ENCODE measurements at places on chromosomes 11 and 22.

DNA sequence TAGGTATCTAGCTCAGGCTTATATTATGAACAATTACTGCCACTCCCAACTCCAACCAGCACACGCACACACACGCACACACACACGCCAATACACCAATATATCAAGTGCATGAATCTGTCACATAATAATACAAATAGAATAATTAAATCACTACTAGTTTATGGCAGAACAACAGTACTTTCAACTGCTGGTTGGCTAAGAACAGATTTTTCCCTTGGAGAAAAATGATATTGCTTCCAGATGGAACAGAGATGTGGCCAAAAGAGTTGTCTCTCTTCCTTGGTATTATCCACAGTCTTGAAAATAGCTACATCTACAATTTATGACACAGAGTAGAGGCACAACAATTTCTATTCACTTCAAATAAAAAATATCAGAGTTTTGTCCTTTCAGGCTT, 538.3 kb upstream of the FAT3 start:
- DNase-seq = no peak

- no peak for DNase-seq
These were observed 13.8 kb downstream of the PAMR1 start for GRCh38 chr11:35511666-35512065.

DNA sequence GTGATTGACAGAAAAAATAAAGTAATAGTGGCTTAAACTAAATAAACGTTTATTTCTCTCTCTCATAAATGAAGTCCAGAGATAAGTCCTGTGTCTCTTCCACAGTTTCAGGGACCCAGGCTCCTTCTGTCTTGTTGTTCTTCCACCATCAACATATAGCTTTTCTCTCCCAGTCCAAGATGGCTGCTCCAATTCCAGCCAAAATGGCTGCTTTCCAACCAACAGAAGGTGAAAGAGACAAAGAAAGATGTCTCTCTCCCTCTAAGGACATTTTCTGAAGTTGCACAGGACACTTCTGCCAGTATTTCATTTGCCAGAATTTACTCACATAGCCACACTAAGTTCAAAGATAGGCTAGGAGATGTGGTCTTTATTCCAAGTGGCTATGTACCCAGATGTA, 9.4 kb upstream of the PLEKHB1 start:
- no peak for DNase-seq

- no peak for DNase-seq
These were observed 10.6 kb downstream of the TSPAN32 start for GRCh38 chr11:2312232-2313042.

- no peak for DNase-seq
These were observed 550.7 kb downstream of the ETS1 start for GRCh38 chr11:128036556-128037093.

GRCh38 chr11:110169738-110170137, 76.5 kb downstream of the ZC3H12C start:
- DNase-seq = peak; percentile 60

DNA sequence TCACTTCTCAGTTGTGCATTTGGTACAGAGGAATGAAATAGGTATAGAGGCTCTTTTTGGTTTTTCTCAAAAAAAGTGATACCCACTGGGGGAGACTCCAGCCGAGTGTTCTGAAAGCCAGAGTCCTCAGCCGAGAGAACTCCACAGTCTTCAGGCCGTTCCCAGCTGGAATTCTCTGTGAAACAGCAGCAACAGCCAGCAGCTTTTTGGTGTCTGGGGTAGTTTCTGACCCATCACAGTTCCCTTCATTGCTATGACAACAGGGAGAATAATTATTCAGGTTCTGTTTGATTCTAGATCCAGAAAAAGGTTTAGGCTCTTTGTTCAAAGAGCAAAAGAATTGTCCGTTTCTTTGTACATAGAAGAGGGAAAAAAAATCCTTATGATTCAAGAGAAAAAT, 84.6 kb downstream of the C22orf31 start:
- no peak for DNase-seq

- DNase-seq = no peak
These were observed 12.2 kb upstream of the PIM3 start for GRCh38 chr22:49948116-49948957.

DNA sequence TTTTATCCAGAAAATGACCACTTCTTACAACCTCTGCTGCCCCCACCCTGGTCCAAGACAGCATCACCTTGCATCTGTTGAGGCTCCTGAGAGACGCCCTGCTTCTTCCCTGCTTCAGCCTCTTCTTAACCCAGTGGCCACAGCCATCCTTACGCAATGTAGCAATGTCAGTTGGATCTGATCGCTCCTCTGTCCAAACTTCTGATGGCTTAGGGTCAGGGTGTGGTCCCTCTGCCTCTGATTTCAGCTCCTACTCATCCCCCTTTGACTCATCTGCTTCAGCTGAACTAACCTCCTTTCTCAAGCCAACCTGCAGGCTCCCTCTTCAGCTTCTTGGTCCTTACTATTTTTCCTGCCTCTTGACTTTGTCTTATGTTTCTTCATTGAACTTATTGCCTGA, 280.8 kb downstream of the KIRREL3 start:
- DNase-seq = no peak

DNA sequence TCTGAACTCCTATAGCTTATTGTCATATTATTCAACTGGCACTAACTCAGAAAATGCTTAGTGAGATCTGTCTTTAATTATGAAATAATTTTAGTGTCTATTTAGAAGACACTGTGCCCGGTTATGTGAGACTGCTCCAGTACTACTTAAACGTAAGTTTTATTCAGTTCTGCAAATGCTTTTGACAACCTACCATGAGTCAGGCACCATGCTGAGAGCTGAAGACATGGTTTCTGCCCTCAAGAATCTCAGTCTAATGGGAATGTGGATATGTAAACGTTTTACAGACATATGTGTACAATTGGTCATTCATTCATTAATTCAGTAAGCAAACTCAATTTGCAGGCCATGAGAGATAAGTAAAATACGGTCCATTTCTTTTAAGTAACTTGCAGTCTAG, 40.0 kb downstream of the DCUN1D5 start:
- DNase-seq = no peak

DNA sequence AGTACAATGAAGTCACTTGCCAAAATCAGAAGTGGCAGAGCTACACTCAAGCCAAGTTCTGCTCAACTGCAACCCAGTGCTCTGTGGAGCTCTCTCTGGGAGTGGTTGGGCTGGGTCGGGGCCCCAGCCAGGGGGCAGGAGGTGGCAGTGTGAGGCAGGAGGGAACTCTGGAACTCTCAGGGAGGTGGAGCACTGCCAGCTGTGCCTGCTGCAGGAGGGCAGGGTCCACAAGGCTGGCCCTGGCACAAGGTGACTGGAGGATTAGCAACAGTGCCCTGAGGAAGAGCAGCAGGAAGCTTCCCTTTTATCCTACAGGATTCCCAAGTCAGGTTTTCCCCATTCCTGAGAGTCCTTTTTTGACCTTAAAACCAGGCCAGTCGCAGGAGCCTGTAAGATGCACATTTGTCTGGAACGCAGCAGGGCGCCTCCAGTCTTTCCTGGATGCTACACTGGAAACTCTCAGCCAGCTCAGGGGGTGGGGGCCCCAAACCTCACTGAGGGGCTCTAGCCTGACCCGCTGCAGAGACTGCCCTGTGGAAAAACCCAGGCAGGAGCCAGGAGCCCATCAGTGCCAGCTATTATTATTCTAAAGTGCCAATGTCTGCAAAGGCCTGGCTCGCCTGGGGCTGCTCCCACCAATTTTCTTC, 31.8 kb downstream of the DKK3 start:
- no peak for DNase-seq

GRCh38 chr22:43376765-43377547, 33.8 kb upstream of the SCUBE1 start:
- no peak for DNase-seq

Data from NCI-H526 (cell line).